ENCODE measurements at places on chromosomes 1 and 21.
A peak's percentile ranks its signal among the peaks of the same experiment; 100 is the strongest.

DNA sequence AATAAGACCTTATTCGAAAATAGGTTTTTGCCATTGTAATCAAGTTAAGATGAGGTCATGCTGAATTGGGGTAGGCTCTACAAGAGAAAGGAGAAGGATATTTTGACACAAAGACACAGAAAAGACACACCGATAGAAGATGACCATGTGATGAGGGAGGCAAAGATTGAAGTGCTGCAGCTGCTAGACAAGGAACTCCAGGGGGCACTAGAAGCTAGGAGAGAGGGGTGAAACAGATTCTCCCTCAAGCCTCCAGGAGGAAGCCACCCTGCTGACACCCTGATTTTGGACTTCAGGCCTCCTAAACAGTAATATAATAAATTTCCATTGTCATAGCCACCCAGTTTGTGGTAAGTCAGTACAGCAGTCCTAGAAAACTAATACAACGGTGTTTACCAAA lies 506.8 kb upstream of the CAMK1G start:
- no peak for DNase-seq

DNA sequence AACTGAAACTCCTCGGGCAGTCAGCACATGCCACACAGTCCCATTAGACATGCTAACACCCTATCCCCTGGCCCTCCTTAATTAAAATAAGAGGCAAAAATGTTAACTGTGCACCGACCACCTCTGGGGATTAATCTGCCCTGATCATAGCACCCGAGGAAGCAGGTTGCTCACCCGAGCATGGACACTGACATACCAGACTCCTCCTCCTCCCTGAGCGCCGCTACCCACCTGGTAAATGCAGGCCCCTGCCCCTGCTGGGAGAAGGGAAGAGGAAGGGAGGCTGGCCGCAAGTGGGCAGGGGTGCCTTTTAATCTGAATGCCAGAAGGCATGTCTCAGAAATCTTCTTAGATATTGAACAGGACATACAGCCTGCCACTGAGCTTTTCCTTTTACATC lies 360.9 kb downstream of the RRAGC start:
- DNase-seq = no peak

GRCh38 chr1:22576617-22577016 lies 13.3 kb downstream of the EPHA8 start:
- DNase-seq = no peak

DNA sequence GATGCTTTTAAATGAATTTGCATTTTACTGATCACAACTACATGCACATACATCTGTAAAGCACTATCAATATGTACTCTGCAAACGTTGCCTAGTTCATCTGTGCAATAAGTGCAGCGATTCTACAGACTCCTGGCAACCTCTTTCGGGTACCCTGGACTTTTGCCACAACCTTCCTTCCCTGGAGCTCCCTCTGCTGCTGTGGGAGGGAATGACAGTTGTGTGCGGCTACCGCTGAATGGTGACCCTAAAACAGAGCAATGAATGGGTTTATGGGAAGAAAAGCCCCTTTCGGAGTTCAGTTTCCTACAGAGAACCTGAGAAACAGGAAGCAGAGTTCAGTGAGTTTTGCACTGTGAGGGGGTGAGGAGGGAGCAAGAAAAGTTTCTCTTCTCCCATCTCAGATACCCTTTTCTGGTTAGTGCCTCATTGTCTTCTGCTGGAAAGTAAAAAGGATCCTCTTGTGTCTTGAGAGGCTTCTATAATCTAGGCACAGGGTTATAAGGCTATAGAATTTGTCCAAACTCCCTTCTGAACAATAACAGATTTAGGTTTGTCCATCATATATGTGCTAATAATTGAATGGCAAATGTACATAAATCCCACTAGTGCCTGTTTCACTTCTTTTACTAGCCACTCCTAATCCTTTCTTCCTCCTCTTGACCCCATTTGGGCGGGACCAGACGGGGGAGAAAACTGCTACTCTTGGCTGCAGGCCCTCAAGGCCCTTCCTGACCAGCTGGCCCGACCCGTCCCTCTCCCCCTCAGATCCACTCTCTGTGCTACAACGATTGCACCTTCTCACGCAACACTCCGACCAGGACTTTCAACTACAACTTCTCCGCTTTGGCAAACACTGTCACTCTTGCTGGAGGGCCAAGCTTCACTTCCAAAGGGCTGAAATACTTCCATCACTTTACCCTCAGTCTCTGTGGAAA lies 19.8 kb upstream of the SARS1 start:
- peak; percentile 27 for DNase-seq

DNA sequence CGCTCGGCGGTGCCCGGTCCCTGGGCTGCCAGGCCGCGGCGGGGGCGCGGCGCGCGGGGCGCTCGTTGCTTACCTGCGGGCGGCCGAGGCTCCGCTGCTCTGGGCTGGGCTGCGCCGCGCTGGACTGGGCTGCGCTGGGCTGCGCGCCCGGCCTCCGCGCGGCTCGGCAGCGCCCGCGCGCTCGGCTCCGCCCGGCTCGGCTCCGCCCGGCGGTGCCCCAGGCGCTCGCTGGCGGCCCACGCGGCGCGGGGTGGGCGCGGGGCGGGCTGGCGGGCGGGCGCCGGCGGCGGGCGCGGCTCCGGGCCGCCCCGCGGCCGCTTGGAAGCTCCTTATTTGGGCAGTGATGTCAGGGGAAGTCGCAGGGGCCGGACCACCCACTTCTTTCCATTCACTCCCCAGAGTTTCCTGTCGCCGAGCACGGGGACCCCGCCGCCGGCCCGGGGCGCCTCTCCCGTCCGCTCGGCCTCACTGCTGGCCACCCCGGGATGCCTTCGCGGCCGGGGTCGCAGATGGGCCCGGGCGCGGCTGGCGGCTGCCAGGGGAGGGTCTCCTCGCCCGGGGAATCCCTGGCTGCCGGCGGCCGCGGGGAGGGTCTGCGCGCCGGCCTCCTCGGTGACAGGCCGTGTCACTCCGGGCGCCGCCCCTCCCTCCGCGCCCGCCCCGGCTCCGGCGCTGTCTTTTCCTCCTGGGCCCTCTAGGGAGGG lies 177.7 kb upstream of the EDN2 start:
- DNase-seq = peak; percentile 53

DNA sequence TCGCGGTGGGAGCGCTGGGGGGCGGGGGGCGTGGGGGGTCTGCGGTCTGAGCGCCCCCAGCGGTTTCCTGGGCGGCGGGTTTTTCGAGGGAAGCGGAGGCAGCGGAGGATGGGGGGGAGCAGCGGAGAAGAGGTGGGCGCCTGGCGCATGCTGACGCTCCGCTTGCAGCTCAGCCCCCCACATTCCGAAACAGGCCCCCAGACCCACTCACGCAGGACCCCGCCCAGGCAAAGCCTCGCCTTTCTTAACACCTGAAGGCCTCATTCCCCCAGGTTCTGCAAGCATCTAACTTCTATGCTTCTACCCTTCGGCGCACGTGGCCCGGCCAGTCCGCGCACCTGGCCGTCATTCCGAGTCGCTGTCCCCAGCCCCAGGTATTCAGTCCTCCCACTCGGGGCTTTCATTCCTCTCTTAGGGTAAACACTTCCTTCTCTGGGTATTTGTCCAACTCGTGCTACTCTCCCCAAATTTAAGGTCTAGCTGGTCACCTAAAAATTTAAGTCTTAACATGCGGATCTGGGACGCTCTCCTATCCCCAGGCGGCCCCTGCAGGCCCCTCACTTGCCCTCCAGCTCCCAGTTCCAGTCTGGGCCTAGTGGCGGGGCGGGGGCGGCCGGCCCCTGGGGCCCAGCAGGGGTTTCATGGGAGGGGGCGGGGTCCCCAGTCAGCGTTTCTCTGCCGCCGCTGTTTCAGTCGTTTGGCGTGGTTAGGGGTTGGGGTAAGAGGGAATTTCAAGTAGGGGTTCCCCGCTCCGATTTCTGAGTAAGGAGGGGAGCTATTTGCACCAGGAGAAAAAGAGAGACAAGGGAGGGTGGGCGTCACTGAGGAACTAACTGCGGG lies 2.8 kb upstream of the ZBTB7B start:
- DNase-seq = no peak

DNA sequence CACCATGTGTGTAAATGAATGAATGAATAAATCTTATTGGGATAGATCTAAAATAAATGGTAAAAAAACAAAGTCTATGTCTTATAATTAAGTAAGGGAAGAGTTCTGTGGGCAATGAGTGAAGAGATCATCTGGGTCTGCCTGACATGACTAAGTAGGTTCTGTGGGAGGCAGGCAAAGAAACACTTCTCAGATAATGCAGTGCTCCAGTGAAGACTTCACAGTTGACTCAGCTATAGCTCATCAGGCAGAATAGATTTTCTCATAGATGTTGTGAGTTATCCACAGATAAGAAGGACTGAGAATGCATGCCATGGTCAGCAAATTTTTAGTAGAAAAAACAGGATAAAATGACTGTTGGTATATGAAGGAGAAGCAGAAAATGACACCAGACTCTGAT lies 12.4 kb downstream of the KRTAP22-2 start:
- no peak for DNase-seq

- no peak for DNase-seq
Observed at GRCh38 chr1:22190251-22190650, 47.4 kb upstream of the WNT4 start.

DNA sequence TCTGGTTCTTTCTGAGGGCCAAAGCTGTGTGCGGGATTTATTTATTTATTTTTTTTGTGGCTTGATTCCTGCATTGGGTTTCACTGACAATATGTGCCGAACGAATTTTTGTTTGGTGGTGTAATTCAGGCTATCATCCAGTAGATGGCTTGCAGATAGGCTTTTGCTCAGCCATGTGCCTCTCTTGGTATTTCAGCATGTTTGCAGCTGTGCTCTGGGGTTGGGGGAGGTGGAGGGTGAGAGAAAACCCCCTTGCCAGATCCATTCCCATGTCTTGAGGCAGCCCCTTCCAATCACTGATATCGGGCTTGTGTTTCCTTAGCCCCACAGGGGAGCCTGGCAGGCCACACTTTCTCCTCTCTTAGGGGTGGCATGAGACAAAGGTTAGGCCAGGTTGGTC lies 302.4 kb downstream of the PTGER3 start:
- no peak for DNase-seq
